ENCODE measurements at places on chromosomes 2 and 18.

- no peak for DNase-seq
Measured at GRCh38 chr2:161090411-161090810, 69.8 kb upstream of the TANK start.

DNA sequence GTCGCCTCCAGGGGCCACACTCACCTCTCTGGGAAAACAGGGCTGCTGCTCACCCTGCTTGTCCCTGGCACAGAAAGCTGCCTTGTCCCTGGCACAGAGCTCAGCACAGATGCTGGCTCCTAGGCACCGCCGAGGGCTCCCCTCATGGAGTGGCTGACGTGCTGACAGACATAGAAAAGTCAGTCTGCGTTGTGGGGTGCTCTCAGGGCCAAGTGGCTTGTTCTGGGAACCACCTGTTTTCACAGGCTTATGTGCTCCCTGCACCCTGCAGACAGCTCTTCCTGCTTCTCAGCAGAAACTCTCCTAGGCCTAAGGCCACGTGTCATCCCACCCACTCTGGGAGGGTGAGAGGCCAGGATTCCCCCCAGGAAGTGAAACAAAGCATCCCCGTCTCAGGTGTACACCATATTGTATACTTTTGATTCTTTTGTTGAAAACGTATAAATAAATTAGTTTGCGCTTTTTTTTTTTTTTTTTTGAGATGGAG lies 84.7 kb upstream of the TMEM200C start:
- no peak for DNase-seq

DNA sequence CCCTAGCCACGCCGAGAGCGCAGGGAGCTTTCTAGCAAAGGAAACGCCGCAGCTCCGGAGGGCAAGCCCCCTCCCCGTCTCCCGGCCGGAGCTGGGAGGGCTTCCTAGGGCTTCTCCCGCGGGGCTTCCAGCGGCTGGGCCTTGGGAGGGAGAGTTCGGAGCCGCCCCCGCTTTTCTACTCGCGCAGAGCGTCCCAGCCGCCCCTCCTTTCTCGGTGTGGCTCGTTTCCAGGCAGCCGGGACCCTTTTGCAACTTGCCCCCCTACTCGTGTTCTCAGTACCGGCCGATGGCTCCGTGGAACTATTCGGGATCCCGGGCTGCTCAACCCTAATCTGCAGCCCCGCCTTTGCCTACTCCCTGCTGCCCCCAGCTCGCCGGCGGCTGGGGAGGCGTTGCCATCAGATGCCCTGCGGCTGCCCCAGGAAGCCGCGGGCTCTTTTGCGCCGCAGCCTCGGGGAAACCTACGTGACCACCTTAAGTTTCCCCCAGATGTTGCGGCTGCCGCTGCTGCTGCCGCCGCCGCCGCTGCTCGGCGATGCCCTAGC lies 1.5 kb upstream of the NR4A2 start:
- DNase-seq: peak; percentile 78

GRCh38 chr18:9517869-9518268 lies 42.6 kb downstream of the RALBP1 start:
- DNase-seq: no peak

GRCh38 chr18:51350081-51350480 lies 152.6 kb upstream of the MEX3C start:
- no peak for DNase-seq

- DNase-seq: no peak
Measured at GRCh38 chr18:34707670-34708069, 2.4 kb upstream of the DTNA start.

GRCh38 chr2:140122001-140122400 lies 1341.8 kb upstream of the NXPH2 start:
- DNase-seq: no peak

- peak; percentile 71 for DNase-seq
Measured at GRCh38 chr2:145752091-145752806, 1232.3 kb upstream of the ZEB2 start.

GRCh38 chr2:45925636-45926366 lies 274.3 kb downstream of the PRKCE start:
- DNase-seq: no peak

- DNase-seq: no peak
Measured at GRCh38 chr18:53254265-53254664, 914.3 kb downstream of the DCC start.

DNA sequence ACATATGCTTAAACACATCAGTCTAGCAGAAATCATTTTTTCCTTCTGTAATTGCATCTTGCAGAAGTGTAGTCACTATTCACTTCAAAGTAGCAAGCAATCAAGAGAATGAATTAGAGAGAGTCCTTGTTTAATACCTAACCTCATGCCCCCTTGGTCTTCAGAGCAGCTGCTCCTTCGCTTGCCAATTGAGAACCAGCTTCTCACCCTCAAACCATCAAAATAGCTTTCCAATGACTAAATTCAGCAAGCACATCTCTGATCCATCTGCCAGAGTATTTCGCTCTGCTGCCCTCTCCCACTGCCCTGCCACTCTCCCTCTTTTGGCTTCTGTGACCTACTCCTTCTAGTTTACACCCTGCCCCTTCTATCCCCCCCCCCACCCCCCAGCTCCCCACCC lies 120.7 kb upstream of the AGAP1 start:
- DNase-seq: no peak

DNA sequence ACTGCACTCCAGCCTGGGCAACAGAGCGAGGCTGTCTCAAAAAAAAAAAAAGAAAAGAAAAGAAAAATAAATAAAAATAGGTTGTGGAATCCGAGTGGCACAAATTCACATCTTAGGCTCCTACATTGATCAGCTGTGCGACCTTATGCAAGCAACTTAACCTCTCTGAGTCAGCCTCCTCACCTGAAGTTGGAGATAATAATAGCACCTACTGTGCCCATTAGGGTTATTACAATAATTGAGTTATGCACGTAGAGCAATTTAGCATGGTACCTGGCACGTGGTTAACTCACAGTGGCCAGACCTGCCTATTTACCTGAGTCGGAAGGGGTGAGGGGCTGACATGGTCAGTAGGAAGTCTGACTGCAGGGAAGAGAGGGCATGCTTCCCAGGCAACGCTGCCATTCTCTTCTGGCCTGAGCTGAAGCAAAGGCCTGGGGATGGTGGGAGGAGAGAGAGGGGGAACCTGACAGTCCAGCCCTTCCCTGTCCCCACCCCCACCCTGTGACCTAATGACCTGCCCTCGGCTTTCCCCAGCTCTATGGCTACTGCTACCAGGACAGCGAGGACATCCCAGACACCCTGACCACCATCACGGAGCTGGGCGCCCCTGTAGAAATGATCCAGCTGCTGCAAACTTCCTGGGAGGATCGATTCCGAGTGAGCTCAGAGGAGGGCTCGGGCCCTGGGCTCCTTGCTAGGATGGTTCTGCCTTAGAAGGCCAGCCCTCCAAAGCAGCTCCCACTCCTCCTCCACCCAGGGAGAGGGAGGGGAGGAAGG lies 5.1 kb downstream of the PKDCC start:
- no peak for DNase-seq

DNA sequence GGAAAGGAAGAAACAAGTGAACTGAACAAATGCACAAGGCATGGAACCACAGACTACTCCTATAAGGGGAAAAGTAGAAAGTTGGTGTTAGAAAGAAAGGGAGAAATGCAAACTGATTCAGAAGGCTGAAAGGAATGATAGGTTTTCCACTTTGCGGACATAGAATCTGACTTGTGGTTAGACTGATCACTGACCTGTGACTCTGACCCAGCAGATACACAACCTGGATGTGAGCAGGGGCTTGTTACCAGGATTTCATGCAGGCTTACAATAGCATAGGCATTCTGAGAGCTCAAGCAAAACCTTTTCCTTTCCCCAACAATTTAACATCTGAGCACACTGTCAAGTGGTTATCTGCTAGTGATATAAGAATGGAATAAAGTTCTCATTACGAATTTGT lies 237.0 kb upstream of the CDH20 start:
- no peak for DNase-seq

GRCh38 chr2:36951027-36951518 lies 15.3 kb downstream of the STRN start:
- DNase-seq: no peak

- DNase-seq: no peak
Measured at GRCh38 chr2:98087447-98088020, 567 bp downstream of the VWA3B start.

DNA sequence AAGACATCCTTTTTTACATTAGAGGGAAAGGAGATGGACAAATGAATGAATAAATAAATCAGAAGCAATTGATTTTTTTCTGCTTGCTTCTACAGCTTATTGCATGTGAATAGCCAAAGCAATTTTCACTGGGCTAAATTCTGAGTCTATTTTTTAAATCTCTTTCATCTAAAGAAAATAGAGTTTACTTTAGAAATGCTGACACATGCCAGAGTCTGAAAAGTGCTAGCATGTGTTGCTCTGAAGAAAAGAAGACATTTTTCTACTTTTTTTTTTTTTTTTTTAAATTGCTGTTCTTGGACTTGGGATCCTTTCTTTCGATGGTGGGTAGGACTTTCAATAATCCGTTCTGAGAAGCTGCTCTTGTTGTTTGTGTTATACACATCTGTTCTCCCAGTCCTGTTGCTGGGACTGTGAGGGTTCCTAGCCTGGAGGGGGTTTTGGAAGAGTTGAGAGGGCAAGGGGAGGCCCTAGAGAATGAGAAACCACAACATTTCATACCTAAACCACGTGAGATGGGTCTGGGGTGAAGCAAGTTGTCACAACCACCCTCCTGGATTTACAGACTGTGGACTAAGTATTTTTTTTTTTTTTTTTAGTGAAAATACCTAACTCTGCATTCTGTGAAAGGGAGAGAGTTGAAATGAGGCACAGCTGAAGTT lies 193.5 kb downstream of the PRKCE start:
- DNase-seq: no peak

GRCh38 chr18:75309564-75309963 lies 99.0 kb downstream of the TSHZ1 start:
- DNase-seq: no peak

- peak; percentile 48 for DNase-seq
Measured at GRCh38 chr18:54119524-54120019, 104.9 kb downstream of the MBD2 start.

DNA sequence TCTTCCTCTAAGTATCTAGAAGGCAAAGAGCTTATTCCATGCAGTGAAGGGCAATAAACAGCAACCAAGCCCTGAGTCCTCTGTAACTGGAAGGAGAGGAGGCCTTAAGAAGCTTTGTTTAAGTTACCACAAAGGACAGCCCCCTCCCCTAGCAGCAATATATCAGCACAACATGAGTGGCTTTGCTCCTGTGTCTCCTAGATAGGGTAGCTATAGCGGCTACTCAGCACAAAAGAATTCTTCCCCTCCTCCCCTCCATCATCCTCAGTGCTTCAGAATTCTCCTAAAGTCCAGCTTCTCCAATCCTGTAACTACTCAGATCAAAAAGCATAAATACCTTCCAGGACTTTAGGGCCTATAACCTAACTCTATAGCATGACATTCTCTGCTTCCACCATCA lies 16.5 kb downstream of the SUMO1 start:
- DNase-seq: no peak

- DNase-seq: no peak
Measured at GRCh38 chr18:46414863-46415262, 242.2 kb downstream of the LOXHD1 start.

DNA sequence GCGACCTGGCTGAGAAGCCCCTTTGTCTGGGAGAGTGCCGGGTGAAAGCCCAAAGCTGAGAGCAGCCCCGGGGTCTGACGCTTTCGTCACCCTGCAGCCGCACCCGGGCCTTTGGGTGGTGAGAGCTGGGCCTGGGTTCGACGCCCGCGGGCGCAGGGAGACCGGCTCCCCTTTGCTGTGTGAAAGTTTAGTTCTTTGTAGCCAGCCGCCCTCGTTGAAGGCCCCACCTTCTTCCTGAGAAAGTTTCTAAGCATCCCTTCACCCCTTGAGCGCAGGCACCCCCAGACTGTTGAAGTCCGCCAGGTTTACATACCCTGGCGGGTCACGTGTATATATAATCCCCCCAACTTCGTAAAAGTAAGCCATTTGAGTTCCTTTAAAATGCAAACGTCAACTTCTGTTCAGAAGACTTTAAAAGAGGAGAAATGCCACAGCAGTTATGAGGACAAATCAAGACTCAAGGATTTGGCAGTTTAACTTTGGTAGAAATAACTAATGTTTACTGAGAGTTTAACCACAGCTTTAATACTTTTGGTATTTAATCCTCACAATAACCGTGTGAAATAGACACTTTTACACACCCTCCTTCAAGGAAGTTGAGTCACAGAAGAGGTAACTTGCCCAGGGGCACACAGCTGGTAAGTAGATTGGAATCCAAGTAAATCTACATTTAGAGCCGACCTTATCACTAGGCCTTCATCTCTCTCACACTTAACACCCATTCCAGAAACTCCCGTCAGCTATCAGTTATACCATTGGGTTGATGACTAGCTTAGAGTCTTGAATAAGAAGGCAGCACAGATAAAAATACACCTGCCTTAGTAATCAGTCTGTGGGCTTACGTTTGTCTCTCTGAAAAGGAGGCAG lies 1.1 kb upstream of the MBOAT2 start:
- no peak for DNase-seq

- DNase-seq: no peak
Measured at GRCh38 chr2:119126650-119127049, 31.9 kb downstream of the C1QL2 start.

- no peak for DNase-seq
Measured at GRCh38 chr18:79947881-79948610, 3.4 kb downstream of the SLC66A2 start.

GRCh38 chr18:4704781-4705180 lies 249.7 kb upstream of the DLGAP1 start:
- DNase-seq: no peak

GRCh38 chr18:74353169-74353775 lies 37.6 kb downstream of the C18orf63 start:
- DNase-seq: peak; percentile 37

DNA sequence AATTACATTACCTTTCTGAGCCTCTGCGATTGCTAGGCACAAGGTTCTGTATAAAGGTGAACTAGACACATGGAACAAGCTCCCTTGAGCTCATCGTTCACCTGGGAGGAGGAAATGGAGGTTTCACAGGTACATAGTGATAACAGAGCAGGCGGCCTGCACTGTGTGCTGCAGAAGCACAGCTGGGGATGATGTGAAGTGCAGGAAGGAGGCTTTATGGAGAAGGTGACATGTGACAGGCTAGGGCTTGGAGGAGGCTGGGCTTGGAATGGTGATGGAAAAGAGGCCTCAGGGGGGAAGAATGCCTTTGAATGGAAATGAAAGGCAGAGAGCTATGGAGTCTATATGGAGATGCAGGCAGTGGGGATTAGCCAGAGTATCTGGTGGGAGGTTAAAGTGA lies 22.9 kb downstream of the MARCHF4 start:
- peak; percentile 19 for DNase-seq
